Astrocyte of the cerebellum (primary cell): ENCODE measurements at places on chromosomes 2 and 18.
A peak's percentile ranks its signal among the peaks of the same experiment; 100 is the strongest.

GRCh38 chr2:209424199-209424701 lies 403 bp downstream of the MAP2 start:
- DNase-seq = no peak

- no peak for DNase-seq
These were observed 217.6 kb downstream of the BABAM2 start for GRCh38 chr2:28108143-28108542.

DNA sequence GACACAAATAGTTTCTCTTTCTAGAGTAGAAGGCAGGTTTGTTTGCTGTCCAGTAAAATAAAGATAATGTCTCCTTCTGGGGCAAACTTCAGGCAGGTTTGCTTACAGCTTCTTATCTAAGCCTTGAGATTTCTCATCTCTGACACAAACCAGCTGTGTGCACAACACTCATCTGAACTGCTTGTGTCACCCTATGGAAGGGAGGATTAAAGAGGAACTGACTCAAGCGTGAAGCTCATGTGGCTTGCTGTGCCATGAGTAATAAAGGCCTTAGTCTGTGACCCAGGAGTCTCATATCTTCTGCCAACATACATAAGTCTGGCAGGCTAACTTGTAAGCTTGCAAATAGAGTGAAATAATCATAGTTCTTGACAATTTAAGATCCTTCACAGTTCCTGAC lies 24.2 kb upstream of the CPO start:
- DNase-seq = peak; percentile 74

GRCh38 chr2:7566382-7566881 lies 649.2 kb downstream of the RNF144A start:
- no peak for DNase-seq

- DNase-seq = no peak
These were observed 9.2 kb upstream of the ADCY3 start for GRCh38 chr2:24929230-24929629.

DNA sequence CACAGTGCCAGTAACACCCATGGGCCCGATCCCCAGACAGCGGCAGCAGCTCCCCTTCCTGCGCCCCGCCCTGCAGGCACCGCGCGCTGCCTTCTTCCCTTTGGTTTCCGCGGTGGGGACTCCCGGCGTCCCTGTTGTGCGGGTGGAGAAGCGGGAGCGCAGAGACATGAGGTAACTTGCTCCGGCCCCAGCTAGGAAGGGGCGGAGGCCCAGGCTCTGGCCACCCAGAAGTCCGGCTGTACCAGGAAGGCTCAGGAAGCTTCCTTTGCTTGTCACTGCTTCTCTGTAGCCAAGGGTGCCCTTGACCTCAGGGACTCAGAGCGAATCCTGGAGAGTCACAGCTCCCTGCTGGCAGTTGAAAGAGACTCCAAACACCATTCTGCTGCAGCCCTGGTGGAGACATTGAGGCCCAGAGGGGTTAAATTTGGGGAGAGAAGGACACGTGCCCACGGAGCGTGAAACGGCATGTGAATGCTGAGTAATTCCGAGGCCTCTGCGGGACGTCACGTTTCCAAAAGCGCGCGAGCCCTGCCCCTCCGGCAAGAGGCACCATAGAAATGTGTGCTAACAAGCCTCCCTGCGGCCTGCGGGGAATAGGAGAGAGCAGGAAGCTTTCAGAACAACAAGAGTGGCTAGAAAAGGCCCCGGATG lies 6.7 kb upstream of the ADCY3 start:
- DNase-seq = no peak

- DNase-seq = no peak
These were observed 11.4 kb downstream of the ID2 start for GRCh38 chr2:8693157-8693821.

DNA sequence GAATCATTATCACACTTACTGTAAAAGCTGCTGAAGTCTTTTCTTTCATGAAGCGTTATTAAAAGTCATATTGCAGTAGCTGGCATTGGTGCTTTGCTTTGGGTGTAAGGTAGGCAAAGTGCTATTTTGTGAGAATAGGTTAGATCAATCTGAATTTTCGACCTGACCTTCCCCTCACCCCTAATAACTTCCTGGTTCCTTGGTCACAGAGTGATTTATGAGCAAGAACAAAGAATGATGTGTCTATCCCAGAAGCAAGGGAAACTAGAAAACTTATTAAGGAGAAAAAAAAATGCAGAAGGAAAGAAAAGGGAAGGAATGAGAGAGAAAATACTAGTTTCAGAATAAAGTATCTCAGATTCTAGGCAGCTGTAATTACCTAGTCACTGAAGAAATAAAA lies 163.1 kb upstream of the MEIS1 start:
- DNase-seq = no peak

GRCh38 chr2:100791294-100791935 lies 28.5 kb upstream of the NPAS2 start:
- DNase-seq = no peak

- no peak for DNase-seq
These were observed 13.3 kb upstream of the CNRIP1 start for GRCh38 chr2:68333009-68333408.

DNA sequence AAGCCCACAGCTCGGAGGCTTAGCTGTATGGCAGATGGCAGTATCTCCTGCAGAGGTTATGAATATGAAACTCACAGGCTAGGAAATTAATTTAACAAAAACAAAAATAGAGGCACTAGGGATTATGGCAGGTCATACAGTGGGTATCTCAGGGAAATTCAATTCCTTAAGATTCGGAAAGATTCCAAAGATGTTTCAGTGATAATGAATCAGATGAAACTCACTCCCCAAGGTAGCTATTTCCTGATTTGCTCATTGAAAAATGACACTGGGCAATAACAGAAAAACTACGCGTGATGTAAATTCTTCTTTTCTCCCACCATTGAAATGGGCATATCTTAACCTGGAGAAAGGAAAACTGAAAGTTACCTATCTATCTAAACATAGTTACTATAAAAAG lies 414.1 kb downstream of the STK39 start:
- no peak for DNase-seq

DNA sequence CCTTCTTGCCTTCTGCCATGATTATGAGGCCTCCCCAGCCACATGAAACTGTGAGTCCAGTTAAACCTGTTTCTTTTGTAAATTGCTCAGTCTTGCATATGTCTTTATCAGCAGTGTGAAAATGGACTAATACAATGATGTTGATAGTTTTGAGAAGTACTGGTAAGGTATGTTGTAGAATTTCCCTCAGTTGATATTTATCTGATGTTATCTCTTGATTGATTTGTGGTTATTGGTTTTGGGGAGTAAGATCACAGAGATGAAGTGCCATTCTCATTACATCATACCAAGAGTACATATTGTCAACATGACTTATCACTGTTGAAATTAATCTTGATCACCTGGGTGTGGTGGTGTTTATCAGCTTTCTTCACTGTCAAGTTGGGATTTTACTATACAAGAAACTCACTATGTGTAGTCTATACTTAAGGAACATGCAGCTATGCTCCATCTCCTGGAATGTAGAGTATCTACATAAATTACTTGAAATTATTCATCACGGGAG lies 5.1 kb upstream of the SPAG16 start:
- DNase-seq = no peak

GRCh38 chr2:85549826-85550225 lies 10.9 kb downstream of the MAT2A start:
- peak; percentile 74 for DNase-seq

GRCh38 chr18:75134611-75134975 lies 74.3 kb downstream of the PTGR3 start:
- DNase-seq = no peak
